Stimulated activated CD4-positive, alpha-beta T cell treated with anti-CD3 and anti-CD28 coated beads, Interleukin-1b, Interleukin-23, amount 100 ng/mL, for 24 hours (primary cell): ENCODE measurements at places on chromosomes 2 and 18.

DNA sequence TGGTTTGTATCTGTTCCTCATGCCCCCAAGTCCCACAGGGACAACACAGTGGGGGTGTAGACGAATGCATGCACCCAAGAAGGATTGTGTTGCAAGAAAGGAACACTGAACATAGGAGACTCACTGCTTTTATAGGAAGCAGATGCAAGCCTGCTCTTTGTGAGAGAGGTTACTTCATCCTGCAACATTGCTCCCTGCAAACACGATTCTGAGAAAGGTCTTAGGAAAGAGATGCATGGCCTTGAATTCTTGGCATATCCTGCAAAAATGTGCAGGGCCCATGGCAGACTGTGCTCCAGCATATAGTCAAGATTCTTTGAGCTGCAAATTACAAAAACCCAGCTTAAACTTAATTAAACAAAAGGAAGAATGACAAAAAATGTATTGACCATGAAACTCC is 312.2 kb upstream of the MGAT5 start:
- no peak for DNase-seq

DNA sequence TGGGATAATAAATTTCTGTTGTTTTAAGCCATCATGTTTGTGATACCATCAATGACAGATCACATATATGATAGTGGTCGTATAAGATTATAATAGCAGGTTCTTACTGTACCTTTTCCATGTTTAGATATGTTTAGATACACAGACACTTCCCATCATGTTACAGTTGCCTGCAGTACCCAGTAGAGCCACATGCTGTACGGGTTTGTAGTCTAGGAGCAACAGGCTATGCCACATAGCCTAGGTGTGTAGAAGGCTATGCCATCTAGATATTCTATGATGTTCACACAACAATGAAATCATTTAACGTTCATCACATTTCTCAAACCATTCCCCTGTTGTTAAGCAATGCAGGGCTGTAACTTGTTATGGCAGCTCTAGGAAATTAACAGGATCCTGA is 132.9 kb upstream of the SH3BP4 start:
- DNase-seq: no peak

- no peak for DNase-seq
Observed at GRCh38 chr2:192029089-192029488, 165.6 kb downstream of the TMEFF2 start.

- DNase-seq: no peak
Observed at GRCh38 chr2:8539743-8540551, 141.9 kb upstream of the ID2 start.

- no peak for DNase-seq
Observed at GRCh38 chr2:105397953-105398335, 907 bp downstream of the FHL2 start.

- DNase-seq: no peak
Observed at GRCh38 chr2:53170466-53170865, 597.1 kb upstream of the CHAC2 start.

DNA sequence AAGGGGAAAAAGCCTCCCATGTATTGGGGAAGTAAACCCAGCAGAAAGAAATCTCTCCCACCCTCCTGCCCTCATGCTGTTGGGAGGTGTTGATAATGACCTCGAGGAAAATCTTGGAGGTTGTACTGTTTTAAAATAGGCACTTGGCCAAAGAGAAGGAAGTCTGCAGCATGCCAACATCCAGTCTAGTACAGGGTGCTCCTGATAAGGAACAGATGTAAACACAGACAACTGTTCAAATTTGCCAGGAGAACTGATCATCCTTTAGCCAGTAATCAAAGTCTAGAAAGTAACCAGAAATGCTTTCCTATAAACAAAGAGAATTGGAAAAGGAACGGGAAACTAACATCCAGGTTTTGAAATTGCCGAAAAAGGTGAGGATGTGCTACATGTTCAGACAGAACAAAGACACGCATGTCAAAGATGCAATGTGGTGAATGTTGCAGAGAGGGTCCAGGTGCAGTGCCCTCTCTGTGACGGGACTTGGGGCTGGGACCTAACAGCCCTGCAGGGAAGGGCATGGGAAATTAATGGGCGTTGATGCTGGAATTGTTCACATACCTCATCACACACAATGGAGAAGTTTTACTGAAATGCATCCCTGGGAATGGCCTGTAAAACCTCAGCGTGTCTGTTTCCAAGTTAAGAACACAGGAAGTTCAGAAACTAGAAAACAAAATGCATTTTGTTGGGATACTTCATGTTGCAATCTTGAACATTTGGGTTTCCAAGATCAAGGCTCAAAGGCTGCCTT is 125.7 kb upstream of the RND3 start:
- DNase-seq: no peak

DNA sequence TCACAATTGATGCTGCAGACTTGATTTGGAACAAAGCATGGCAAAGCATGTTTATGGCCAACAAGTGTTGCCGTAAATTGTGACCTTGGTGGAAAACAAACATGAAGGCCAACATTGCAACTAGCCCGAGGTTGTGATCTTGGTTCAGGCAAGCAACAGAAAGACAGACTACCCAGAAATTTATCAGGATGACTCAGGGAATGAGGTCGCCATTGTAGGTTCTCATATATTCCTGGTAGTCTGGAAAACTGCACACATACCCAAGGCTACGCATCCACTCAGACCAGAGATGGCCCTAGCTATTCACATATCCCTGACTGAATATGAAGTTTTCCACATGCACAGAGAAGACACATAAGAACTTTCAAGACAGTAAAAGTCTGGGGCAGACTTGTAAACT is 30.1 kb downstream of the CYP1B1 start:
- DNase-seq: no peak

GRCh38 chr18:40259115-40259835 is 1695.8 kb upstream of the PIK3C3 start:
- DNase-seq: no peak

- DNase-seq: no peak
Observed at GRCh38 chr2:15563227-15564100, 2.3 kb upstream of the NBAS start.

- DNase-seq: no peak
Observed at GRCh38 chr2:199999166-199999565, 43.8 kb downstream of the MAIP1 start.

DNA sequence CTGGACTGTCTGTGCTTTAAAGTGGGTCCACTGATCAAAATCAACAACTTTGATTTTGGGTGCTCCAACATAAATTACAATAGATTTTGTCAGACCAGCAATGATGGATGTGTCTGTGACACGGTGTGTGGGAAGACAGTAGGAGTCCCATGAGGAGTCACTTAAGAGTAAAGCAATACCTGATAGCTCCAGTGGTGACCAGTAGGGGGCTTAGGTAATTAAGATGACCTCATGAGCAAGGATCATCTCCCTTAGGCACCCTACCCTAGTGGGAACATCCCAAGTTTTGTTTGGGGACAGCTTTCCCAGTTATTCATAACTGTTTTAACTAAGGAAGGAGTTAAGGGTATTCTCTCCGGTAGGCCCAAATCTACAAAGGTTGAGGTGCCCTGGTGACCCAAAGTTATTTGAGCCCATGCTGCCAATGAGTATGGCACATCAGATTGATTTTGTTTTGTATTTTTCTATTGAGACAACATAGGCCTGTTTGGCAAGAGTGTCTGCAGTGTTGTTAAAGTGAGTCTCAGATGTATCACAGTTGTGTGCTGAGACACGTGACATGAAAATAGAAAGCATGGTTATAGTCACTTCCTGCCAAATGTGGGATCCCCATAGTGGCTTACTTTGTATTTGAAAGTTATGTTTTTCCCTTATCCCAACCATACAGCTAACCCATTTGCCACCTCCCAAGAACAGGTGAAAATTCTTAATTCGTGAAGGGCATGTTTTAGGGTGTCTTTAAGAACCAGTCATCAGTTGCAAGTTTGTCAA is 1337.6 kb upstream of the SLC39A10 start:
- no peak for DNase-seq

GRCh38 chr2:53877112-53877511 is 17.3 kb upstream of the GPR75 start:
- DNase-seq: no peak

DNA sequence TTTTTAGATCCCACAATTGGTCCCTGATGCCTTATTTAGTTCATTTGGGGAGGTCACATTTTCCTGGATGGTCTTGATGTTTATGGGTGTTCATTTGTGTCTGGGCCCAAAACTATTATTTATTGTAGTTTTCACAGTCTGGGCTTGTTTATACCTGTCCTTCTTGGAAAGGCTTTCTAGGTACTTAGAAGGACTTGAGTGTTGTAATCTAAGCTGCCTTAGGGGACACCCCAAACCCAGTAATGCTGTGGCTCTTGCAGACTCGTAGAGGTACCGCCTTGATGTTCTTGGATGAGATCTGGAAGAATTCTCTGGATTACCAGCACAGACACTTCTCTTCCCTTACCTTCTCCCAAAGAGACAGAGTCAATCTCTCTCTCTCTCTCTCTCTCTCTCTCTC is 25.0 kb upstream of the ITSN2 start:
- DNase-seq: no peak

GRCh38 chr18:59087391-59087790 is 52.3 kb upstream of the SEC11C start:
- no peak for DNase-seq

DNA sequence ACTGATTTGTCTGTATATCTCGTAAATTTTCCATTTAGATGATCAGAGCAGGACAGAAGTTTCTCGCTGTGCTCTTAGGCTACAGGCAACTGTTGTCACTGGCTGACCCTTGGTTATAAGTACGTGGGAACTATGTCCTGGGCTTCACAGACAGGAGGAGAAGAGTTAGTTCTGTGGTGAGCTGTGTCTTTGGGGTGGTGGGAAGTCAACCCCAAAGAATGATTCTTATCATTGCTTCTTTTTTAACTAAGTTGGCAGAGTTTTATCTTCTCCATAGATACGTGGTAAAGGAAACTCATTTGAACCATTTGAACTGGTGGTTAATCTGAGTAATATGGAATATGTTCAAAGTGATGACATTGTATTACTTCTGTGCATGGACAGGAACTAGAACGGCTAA is 230.6 kb upstream of the EPAS1 start:
- no peak for DNase-seq

GRCh38 chr2:95079199-95079683 is 42.4 kb downstream of the MRPS5 start:
- no peak for DNase-seq

GRCh38 chr2:178761759-178762371 is 45.4 kb downstream of the TTN start:
- peak; percentile 1 for DNase-seq

DNA sequence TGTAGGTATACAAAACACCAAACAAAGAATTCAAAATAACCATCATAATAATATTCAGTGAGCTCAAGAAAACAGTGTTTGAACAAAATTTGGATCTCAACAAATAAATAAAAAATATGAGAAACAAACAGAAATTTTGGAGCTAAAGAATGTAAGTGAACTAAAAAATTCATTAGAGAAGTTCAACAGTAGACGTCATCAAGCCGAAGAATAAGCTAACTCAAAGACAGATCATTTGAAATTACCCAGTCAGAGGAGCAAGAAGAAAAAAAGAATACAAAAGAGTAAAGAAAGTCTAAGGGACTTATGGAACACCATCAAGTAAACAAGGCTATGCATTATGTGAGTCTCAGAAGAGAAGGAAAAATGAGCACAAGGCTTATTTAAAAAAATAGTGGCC is 16.6 kb upstream of the SPP2 start:
- no peak for DNase-seq

GRCh38 chr2:172431463-172431862 is 4.1 kb downstream of the ITGA6 start:
- no peak for DNase-seq

GRCh38 chr2:64770137-64770780 is 116.5 kb upstream of the SERTAD2 start:
- no peak for DNase-seq

- no peak for DNase-seq
Observed at GRCh38 chr2:179376881-179377280, 112.2 kb upstream of the SESTD1 start.

DNA sequence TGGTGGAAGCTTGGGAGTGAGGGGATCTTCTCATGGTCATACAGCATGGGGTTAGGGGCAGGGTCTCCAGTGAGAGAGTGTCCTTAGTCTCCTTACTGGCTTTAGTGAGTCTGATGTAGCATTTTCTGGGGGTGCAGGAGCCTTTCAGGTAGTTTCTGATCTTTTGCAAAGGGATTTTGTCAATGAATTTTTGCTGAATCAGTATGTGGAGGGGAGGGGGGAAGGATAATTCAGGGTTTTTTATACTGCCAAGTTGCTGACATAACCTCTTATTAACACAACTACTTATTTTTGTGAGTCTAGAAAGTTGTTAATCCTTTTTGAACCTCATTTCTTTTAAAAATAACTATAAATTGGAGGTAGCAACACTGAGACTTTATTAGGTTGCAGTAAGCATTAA is 35.3 kb upstream of the ZDBF2 start:
- DNase-seq: no peak

GRCh38 chr2:217691920-217692666 is 310.7 kb downstream of the TNS1 start:
- no peak for DNase-seq

DNA sequence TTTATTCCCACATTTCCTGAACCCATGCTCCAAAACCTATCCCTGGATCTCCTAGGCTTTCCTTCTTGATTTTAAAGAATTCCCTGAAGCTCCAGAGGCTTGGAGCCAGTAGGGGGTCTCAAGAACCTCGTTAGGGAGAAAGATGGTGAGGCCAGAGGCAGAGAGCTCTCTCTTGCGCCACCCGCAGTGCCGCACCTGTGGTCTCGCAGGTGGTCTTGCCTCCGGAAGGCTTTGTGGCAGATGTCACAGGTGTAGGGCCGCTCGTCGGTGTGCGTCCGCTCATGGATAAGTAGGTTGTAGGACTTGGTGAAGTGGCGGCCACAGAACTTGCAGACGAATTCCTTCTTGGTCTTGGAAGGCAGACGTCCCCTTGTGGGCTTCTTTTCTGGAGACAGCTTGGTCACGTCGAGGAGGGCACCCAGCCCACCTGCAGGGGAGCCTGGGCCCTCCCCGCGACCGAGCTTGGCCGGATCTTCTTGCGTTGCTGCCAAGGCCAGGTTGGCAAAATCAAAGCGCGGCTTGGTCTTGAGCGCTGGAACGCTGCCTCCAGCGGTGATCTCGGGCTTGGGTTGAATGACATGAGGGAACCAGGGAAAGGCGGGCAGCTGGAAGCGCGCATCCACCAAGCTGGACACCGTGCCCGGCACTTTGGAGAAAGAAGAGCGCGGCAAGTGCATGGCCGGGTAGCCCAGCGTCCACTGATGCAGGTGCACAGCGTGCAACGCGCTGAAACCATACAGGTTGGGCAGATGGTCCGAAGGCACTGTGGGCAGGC is 5.3 kb downstream of the OSR1 start:
- DNase-seq: no peak

- DNase-seq: no peak
Observed at GRCh38 chr2:84022810-84023431, 436.2 kb downstream of the SUCLG1 start.

GRCh38 chr2:68251855-68252399 is 405 bp downstream of the PPP3R1 start:
- DNase-seq: no peak

GRCh38 chr2:100561191-100561590 is 1.6 kb upstream of the PDCL3 start:
- no peak for DNase-seq

GRCh38 chr18:57426187-57426586 is 9.0 kb upstream of the ONECUT2 start:
- DNase-seq: no peak

- DNase-seq: no peak
Observed at GRCh38 chr2:143229952-143230351, 100.7 kb downstream of the ARHGAP15 start.

- DNase-seq: no peak
Observed at GRCh38 chr2:222753251-222753824, 81.9 kb downstream of the MOGAT1 start.
